Activated naive CD4-positive, alpha-beta T cell treated with Interleukin-2 at 50 U/mL for 16 hours (primary cell): ENCODE measurements at places on chromosomes 4 and X.

GRCh38 chrX:106484233-106484632, 127.5 kb upstream of the RADX start:
- DNase-seq, result peak; percentile 2

- no peak for DNase-seq
These were observed 100.9 kb upstream of the RADX start for GRCh38 chrX:106510713-106511403.

GRCh38 chr4:95637043-95637600, 88.3 kb upstream of the UNC5C start:
- no peak for DNase-seq

DNA sequence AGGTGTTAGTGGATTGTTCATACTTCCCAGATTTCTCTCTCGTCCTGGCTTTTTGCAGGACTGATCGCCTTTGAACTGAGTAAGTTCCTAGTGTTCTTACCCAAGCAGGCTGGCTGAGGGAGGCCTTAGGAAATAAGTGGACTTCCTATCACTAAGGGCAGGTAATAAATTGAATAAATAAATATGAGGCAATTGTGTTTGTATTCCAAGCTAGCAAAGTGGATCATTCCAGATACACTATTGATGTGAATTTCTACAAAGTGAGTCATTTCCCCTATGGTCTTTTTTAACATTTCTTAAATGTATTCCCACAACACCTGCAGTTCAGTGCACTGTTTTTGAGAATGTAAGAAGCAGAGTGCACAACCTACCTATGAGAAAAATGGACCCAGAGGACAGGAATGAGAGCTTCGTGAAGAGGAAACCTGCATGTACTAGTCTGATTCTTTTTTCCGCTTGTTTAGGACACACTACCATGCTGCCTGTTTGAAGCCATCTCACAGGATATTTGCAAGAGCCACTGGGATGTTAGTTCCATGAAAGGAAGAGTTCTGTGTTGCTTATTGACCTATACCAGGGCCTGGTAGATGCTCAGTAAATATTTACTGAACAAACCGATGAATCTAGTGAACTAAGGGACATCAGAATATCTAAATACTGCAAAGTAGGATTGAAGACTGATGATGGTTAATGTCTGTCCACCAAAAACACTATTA, 29.0 kb upstream of the SMAD1 start:
- no peak for DNase-seq

DNA sequence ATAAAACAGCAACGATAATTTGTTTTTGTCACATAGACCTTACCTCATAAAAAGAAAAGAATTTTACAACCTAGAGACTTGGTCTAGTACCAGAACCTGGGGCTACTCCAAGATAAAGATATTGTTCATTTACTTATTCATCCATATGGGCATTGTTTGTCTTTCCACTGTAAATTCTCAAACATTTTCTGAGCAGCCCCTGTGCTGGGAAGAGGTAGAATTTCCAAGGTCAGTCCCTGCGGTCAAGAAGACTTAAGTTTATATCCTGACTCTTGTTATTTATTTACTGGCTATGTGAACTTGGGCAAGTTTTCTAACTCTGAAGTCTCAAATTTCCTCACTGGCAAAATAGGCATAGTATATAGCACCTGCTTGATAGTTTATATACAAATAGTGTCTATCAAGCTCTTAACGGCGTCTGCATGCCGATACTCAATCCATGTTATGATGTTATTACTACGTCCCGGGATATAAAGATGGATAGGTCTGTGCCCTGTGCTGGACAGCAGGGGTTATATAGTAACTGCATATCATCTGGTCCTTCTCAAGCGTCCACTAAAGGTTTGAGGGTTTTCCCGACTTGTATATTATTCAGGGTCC, 222.1 kb upstream of the TAPT1 start:
- DNase-seq, result no peak

DNA sequence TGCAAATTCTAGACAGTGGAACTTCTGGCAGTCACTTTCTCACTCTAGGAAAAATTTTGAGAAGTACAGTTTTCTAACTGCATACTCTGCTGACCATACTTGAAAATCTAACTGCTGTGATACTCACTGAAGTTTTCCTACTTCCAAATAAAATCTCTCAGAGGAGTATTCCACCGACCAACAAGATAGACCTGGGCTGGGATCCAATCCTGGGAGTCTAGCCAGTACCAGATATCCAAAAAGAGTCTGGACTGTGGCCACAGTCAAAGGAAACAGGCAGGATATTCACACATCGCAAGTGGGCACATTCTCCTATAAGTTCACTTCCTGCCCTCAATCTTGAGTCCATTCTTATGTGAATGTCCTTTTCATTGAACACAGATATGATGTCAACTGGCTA, 1138.7 kb upstream of the PCDH7 start:
- DNase-seq, result no peak

DNA sequence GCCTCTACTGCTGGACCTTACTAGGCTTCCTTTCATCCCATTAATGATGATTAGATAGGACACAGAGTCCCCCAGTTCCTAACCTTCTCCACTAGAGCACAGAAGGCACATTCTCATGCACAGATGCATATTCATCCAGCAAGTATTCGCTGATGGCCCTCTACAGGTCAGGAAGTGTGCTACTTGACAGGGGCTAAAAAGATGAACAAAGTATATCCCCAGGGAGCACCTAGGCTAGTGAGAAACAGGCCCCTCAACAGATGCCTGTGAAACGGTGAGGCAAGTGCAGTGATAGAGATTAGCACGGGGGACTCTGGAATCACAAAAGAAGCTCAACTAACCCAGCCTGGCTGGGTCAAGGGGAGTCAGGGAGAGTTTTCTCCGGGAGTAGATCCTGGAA, 95.8 kb downstream of the MGST2 start:
- no peak for DNase-seq
